ENCODE measurements at places on chromosomes 1 and 21. TPM values are rescaled to one million over a fixed set of nuclear protein-coding genes. Genes with fewer than 3 reads are reported as not detected.
A peak's percentile ranks its signal among the peaks of the same experiment; 100 is the strongest.

Gene NKAIN1
- 0.07 TPM for polyA plus RNA-seq

Gene UBE2U
- polyA plus RNA-seq, result not detected

Gene KANK4
- polyA plus RNA-seq, result not detected

Gene UMODL1
- polyA plus RNA-seq, result not detected

Gene IL10
- polyA plus RNA-seq, result not detected

- peak; percentile 27 for DNase-seq
These were observed 42.9 kb downstream of the USP24 start for GRCh38 chr1:55172272-55172671.
